ENCODE measurements at places on chromosomes 1 and 21. TPM values are rescaled to one million over a fixed set of nuclear protein-coding genes. Genes with fewer than 3 reads are reported as not detected.

Gene SPATA45
- not detected for total RNA-seq

Gene FOXO6
- total RNA-seq: 1.5 TPM

Gene FRRS1
- total RNA-seq: 11.9 TPM

Gene ERG
- total RNA-seq: not detected

Gene NPHP4
- total RNA-seq: 7.6 TPM

Gene C1QA
- not detected for total RNA-seq

Gene CASQ2
- not detected for total RNA-seq

Gene SHE
- total RNA-seq: not detected

Gene OR2T2
- not detected for total RNA-seq

Gene LORICRIN
- total RNA-seq: not detected

Gene C1orf185
- not detected for total RNA-seq

Gene SH2D1B
- not detected for total RNA-seq

Gene HSD3B2
- not detected for total RNA-seq

Gene LRRC3
- 0.55 TPM for total RNA-seq

Gene SUSD4
- total RNA-seq: not detected

Gene PAPPA2
- total RNA-seq: not detected

Gene S100A7
- not detected for total RNA-seq

Gene MAP1LC3C
- total RNA-seq: 0.17 TPM

Gene FAM177B
- not detected for total RNA-seq

Gene CAMK1G
- total RNA-seq: 2.3 TPM

Gene PCSK9
- total RNA-seq: 0.06 TPM

Gene HHIPL2
- total RNA-seq: not detected

Gene TENT5C
- total RNA-seq: 0.25 TPM

Gene ARHGAP30
- total RNA-seq: not detected

All from G401 (cell line).